ENCODE measurements at places on chromosomes 12 and 14.

GRCh38 chr14:71235875-71236274 is 328.6 kb downstream of the PCNX1 start:
- no peak for DNase-seq

- DNase-seq, result no peak
Observed at GRCh38 chr14:68982581-68982980, 3.5 kb upstream of the ACTN1 start.

DNA sequence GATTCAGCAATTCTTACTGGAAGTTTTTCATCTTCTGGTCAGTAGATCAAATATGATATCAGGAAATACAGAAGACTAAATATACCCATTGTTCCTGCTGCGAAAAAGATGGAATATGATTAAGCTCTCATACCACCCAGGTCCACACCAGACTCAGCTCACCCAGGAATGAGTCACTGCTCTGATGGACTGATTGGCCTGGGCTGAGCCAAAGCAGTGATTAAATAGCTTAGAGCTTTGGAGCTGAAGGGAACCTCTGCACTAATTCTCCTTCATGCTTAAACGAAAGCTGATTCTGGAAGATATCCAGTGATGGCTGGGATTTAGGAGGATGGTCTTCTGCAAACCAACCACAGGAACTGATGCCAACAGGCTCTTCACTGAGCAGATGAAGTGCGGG is 62.0 kb upstream of the SYT1 start:
- no peak for DNase-seq

DNA sequence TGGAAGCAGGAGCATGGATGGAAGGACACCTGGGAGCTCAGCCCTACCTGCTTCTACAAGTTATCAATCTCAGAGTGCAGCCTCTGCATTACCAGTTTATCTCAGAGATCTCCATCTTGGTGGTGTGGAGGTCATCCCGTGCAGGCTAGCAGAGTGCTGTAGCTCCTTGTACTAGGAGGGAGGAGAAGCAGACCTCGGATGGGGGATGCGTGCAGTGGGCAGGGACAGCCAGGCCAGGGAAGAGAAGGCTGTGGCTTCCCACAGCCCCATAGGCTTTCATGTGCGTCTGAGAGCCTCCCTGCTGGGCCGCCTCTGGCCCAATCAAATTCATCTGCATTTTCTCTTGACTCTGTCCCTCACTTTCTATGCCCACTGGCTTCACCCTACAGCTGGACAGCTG is 8.8 kb upstream of the KRT82 start:
- no peak for DNase-seq

- DNase-seq, result no peak
Observed at GRCh38 chr12:115657081-115658013, 620.1 kb downstream of the MED13L start.

- no peak for DNase-seq
Observed at GRCh38 chr12:115147916-115148315, 463.9 kb upstream of the TBX3 start.

GRCh38 chr14:43795600-43796228 is 711.4 kb downstream of the FSCB start:
- DNase-seq, result no peak

DNA sequence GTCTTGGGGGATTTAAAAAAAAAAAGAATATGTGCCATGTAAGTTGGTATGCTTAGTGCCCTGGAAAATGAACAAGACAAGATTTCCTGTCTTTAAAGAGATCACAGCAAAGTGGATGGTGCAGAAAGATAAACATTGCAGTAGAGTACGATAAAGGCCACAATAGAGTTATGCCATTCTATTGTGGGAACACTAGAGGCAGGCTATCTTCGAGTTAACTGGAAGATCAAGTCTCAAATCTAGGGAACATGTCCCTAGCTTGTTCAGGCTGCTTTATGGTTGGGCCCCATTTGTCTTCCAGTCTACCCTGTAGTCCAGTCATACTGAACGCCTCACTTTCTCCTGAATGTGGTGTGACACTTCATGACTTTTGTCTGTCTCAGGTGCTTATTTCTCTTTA is 18.7 kb upstream of the CCT2 start:
- DNase-seq, result no peak

GRCh38 chr12:101498252-101498651 is 23.1 kb downstream of the SPIC start:
- DNase-seq, result no peak

- DNase-seq, result no peak
Observed at GRCh38 chr12:95548056-95548538, 3.2 kb downstream of the USP44 start.

DNA sequence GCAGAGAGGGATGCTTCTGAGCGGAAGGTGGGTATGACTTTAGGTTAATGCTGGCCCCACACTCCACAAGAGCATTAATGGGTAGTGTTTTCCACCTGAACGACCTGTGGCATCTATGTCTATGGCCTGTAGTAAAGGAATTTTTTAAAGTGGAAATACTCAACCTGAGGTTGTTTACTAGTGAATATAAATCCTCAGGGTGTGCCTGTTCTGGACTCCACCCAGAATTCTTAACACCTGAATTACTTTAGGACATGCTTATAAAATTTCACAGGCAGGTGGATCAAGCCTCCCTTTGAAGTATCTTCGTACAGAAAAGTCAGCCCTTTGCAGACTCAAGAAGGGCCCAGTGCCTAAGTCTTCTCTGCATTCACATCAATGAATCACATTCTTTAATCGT is 196.1 kb downstream of the ESR2 start:
- no peak for DNase-seq

DNA sequence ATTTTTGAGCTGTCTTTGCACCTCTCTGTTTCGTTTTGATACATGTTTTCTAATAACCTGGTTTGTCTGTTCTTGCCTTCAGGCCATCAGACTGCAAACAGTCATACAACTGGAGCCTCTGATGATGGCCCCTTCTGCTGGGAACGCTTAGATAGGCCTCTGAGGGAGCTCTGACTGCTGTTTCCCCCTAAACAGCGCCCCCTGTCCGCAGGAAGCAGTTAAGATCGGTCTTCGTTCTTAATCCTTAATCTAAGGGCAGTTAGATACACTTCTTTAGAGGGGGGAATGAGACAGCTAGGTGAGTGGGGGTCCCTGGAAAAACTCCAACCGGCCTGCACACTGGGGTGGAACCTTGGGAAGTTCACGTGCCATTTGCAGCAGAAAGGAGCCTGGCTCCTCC is 1338.8 kb upstream of the SEL1L start:
- no peak for DNase-seq

DNA sequence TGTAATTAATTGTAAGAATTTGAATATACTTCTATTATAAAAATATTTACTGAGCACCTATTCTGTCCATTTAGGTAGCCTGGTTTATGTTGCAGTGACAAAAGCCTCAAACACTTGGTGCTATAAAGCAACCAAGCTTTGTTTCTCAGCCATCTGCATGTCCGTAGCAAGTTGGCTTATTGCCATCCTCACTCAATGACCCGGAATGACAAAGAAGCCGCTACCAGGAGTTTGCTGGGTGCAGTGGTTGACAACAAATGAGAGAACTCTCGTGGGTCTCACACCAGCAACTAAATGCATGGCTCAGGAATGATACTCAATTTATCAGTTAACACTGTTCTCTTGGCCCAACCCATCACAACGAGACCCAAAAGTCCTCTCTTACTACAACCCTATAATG is 553.1 kb downstream of the DIO2 start:
- no peak for DNase-seq

- DNase-seq, result no peak
Observed at GRCh38 chr12:58361056-58361455, 419.7 kb downstream of the ATP23 start.

- DNase-seq, result no peak
Observed at GRCh38 chr12:95520816-95521215, 30.5 kb downstream of the USP44 start.

GRCh38 chr12:67208281-67209067 is 60.7 kb upstream of the CAND1 start:
- no peak for DNase-seq

DNA sequence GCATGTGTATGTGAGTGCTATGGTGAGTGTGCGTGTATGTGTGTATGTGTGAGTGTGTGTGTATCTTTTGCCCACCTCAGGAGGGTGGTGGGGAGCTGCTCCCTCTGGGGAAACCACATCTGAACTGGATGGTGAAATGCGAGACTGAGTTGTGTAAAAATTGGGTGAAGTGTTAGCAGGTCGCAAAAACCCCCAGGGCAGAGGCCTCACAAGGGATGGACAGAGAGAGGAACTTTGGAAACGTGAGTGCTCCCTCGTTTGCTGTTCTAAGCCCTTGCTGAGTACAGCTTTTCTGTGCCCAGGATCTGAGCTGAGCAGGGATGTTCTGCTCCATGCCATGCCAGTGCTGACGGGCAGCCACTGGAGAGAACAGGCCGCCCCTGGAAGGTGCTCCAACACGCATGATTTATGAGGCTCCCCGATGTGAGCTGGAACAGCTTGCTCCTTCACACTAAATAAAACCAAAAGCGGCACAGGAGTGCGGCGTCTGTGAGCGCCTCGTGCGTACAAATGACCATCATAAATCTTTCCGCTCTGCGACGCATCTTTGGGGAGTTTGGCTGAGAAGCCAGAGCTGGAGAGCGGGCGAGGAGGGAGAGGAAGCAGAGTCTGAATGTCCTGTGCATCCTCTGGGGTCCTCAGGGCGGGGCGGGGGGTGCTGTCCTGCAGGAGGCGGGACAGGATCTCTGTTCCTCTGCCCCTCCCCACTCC is 14.1 kb upstream of the GALNT9 start:
- no peak for DNase-seq

DNA sequence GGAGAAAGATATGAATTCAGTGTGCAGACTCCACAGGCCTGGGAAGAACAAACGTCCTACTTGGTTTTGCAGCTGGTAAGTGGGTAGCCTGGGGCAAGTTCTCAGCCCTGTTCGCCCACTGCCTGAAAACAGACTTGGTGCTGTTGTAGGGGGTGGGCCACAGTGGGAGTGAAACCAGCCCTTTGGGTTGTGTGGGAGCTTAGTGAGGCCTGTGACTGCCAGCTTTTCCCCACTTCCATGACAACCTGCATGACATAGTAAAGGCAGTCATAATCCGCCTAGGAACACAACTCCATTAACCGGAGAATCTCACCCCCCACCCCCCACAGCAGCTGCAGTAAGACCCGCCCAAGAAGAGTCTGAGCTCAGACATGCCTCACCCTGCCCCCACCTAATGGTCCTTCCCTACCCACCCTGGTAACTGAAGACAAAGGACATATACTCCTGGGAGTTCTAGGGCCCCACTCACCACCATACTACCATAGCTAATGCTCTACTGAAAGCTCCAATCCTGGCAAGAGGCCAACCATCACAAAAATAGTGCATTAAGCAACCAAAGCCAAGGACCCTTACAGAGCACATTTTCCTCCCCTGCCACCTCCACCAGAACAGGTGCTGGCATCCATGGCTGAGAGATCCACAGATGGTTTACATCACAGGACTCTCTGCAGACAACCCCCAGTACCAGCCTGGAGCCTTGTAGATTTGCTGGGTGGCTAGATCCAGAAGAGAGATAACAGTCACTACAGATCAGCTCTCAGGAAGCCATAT is 39.8 kb upstream of the LMNTD1 start:
- no peak for DNase-seq

DNA sequence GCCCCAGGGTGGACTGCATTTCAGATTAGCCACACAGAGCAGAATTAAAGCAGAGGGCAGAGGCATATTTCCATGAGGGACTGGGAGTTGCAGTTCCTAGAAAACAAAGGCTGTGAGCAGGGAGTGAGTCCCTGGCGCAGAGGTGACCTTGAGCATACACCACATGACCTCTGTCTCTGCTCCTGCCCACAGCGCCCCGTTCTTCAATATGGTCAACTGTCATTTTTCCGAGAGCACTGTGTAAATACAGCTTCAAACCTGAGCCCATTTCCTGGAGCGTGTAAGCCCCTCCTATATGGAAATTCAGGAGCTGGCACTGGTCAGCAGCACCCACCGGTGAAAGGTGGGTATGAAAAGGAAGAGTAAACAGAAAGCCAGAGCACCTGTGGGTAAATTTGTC is 192.2 kb upstream of the PELI2 start:
- no peak for DNase-seq

GRCh38 chr12:113841786-113842185 is 124.3 kb downstream of the RBM19 start:
- no peak for DNase-seq

GRCh38 chr12:91513313-91513712 is 330.7 kb upstream of the DCN start:
- DNase-seq, result no peak

DNA sequence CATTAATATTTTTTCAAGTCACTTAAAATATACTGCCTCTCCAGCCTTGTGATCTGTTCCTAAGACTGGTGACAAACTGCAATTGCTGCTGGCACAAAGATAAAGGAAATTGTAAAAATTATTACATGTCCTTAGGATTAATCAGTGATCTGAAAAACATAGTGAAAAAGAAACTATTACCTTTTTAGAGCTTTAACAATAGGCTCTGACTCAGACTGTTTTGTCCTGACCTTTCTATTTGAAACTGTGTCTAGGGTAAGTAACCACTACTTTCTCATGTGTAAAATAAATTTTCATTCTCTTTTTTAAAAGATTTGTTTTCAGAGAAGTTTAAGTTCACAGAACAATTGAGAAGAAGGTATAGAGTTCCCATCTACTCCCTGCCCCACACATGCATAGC is 80.4 kb upstream of the CLEC14A start:
- no peak for DNase-seq

- no peak for DNase-seq
Observed at GRCh38 chr12:27237790-27238771, 6.0 kb upstream of the STK38L start.

GRCh38 chr12:104486363-104486750 is 29.6 kb downstream of the CHST11 start:
- DNase-seq, result no peak

GRCh38 chr12:13102461-13103195 is 839 bp downstream of the GSG1 start:
- peak; percentile 18 for DNase-seq

DNA sequence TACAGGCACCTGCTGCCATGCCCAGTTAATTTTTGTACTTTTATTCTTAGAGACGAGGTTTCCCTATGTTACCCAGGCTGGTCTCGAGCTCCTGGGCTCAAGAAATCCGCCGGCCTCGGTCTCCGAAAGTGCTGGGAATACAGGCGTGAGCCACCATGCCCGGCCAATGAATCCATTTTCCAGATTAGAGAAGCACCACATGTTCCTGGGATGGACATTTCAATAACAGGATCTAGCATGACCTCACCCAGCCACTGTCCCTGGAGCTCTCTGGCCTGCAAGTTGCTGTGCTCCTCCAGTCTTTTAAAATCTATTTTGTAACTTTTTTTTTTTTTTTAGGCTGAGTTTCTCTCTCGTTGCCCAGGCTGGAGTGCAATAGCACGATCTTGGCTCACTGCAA is 2.2 kb downstream of the GPR132 start:
- DNase-seq, result no peak
